ENCODE measurements at places on chromosomes 2 and 18.

- DNase-seq = no peak
Observed at GRCh38 chr2:188028739-188029138, 262.9 kb upstream of the GULP1 start.

GRCh38 chr2:72181616-72182015 lies 34.0 kb upstream of the CYP26B1 start:
- no peak for DNase-seq

DNA sequence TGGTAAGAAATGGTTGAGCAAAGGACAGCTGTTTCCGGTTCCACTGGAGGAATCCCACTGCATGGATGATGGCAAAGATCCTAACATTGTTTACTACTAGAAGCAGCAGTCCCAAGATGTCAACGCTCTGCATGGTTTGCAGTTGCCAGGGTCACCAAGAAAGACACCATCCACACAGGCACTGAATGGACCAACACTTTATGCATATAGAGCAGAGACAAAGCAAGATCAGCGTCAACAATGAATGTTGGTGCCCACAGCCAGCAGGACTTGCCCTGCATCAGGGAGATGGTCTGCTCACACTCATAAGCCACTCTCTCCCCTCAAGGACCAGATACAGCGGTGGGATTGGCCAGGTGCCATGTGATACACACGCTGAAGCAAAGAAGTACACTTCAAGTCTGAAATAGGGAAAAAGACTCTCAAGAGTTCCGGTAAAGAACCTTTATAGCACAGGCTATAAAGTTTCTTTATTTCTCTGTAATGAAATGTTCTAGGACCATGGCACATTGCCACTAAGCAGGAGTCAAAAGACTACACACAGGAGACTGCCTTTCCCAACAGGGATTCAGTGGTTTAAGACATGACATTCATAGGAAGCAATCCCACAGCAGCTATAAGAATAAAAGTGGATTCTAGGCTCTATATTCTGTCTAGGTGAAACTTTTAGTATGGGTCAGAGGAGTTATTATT lies 133.2 kb upstream of the EPHA4 start:
- no peak for DNase-seq

DNA sequence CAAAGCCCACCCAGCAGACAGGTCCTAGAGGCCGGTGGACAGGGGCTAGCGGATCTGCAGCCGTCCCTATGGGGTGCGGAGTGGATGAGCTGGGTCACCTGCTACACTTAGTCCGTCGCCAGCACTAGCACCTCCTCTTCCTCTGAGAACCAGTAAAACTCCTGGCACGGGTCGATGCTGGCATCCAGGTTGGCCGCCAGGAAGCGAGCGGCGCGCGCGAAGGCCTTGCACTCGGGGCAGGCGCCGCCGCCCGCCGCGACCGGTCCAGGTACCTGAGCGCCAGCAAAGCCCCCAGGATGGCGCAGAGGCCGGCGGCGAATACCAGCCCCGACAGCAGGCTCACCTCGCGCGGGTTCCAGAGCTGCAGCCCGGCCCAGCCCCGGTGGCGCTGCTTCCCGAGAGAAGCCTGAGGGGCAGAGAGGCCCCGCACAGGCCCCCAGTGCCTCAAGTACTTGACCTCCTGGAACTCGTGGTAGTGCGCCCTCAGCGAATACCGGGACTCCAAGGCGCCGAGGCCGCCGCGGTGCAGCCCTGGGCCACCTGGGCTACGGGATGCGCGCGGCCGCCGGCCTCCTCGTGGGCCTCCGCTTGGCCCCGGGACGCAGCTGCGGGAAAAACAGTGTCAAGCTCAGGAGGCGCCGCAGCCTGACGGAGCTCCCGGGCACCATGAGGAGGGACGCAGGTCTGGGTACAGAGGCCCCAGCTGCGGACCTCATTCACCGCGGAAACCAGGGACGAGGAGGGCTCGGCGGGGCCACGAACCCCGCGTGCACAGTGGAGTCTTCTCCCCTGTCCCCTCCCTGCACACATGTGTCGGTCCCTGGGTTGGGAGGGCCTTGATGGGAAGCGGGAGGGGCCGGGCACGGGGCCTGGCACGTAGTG lies 27.5 kb upstream of the ALPP start:
- DNase-seq = no peak

DNA sequence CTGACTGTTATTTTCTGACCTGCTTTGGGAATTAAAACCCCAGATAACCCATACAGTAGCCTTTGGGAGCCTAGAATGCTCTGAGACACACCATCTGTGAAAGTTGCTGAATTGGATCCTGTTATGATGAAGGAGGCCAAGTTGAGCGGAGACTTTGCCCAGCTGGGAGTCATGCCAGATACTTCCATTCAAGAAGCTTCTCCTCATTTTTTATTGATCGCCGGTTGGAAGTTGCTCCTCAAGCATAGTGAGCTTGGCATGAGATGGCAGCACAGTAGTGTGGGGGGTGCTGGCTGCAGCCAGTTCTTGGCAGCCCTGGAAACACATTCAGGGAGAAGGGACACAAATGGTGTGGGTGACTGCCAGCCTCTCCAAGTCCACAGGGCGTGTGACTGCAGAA lies 270.7 kb upstream of the NRP2 start:
- no peak for DNase-seq

- DNase-seq = no peak
Observed at GRCh38 chr18:13572148-13572547, 154.2 kb downstream of the FAM210A start.

GRCh38 chr18:2178036-2178435 lies 393.3 kb downstream of the METTL4 start:
- no peak for DNase-seq
